ENCODE measurements at places on chromosomes 4 and X.

GRCh38 chr4:1898681-1899080, 27.5 kb downstream of the NSD2 start:
- no peak for DNase-seq

DNA sequence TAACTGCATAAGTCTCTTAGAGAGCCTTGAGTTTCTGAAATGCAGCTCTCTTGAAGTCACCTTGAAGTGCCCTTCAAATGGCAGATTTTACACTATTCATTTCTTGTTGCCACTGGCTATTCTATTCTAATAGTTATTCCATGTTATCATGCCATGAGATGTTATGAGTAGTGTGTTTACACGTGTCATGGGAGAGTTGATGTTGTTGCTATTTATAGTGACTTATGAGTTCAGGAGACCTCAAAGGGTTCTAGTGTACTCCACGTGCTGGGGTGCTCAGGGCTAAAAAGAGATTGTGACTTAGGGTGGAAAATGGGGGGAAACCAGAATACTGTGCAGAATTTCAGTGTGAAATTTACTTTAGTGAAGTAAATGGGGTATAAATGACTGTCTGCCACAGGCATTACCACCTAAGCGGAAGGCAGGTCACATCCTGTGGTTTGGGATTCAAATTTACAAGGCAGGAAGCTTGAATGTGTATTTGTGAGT, 77.1 kb upstream of the SLC4A4 start:
- peak; percentile 62 for DNase-seq

- DNase-seq = no peak
Observed at GRCh38 chrX:68177542-68177941, 255.8 kb downstream of the OPHN1 start.

DNA sequence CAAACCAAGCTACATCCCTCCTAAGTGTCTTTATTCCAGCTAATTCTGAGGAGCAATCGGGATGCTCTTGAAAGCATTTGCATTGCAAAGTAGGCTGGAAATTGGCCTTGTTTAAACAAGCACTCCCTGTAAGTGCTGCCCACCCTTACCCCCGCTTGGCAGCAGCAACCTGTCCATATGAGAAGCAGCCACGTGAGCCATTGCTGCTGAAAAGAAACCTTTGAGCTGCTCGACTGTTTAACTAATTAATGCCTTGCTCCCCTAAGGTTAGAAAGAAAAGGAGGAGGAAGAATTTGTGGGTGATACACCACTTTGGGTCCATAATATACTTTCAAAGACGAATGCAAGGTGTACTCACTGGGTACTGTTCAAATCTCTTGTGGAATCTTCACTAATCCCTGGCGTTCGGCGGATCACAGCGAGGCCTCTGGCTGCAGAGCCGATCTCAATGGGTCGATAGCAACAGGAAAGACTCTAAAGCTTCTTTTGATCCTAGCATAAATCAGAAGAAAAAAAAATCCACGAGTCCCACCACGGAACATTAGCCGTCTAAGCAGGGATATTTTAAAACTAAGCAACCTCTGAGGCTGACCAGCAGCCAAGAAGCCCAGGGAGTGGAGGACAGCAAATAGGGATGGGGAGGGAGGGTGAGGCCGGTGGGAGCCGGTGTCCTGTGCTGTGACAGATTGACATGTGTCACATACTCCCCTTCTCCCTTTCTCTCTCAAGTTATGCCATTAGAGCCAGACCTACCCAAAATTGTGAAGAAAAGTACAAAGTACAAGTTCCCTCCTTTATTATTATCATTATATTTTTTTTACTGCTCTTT, 37.2 kb upstream of the MGST2 start:
- DNase-seq = peak; percentile 82

GRCh38 chrX:49214416-49214815, 14.4 kb upstream of the SYP start:
- no peak for DNase-seq

DNA sequence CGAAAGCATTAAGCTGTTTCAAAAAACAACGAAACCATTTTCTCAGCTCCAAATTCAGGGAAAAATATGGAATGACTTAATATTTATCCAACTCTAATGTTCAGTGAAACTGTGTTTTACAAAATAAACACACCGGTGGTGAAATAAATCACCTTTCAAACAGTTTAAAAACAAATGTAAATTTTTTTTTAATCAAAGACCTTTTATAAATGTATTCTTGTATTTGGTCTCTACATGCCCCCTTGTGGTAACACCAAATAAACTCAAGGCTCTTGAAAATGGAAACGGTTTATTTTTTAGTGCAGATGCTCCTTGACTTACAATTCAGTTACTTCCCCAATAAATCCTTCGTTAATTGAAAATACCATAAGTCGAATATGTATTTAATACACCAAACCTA, 45.8 kb upstream of the ITM2A start:
- no peak for DNase-seq

GRCh38 chr4:20326977-20327376, 75.3 kb downstream of the SLIT2 start:
- DNase-seq = no peak

- no peak for DNase-seq
Observed at GRCh38 chrX:74835566-74835965, 89.7 kb downstream of the NEXMIF start.

All from NCI-H1417 (cell line).